Activated T-cell treated with anti-CD3 and anti-CD28 coated beads for 48 hours (primary cell): ENCODE measurements at places on chromosomes 11 and 22.

GRCh38 chr11:83827940-83828554 is 541.9 kb upstream of the CCDC90B start:
- no peak for DNase-seq

- DNase-seq, result no peak
Observed at GRCh38 chr11:25981998-25982397, 349.9 kb upstream of the ANO3 start.

GRCh38 chr22:39718921-39719475 is 148.4 kb downstream of the CACNA1I start:
- no peak for DNase-seq

DNA sequence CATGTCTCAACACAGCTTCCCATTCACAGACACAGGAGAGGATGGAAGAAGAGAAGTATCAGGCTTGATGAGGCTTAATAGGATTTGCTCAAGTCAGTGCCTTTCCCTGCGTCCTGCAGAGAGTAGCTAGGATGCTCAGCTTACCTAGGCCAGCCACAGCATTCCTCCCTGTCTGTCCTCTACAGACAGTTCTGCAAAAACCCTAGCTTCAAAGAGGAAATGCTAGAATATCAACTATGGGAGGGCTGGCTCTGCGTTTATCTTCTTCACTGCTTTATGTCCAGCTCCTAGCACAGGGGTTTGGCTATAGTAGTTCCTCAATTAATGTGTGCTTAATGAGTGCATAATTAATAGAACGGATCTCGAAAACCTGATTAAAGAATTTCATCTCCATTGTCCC is 16.4 kb downstream of the KCNJ5 start:
- no peak for DNase-seq

GRCh38 chr11:61918251-61918937 is 1.0 kb upstream of the RAB3IL1 start:
- DNase-seq, result no peak

- DNase-seq, result no peak
Observed at GRCh38 chr22:45752036-45752435, 80.4 kb downstream of the ATXN10 start.

DNA sequence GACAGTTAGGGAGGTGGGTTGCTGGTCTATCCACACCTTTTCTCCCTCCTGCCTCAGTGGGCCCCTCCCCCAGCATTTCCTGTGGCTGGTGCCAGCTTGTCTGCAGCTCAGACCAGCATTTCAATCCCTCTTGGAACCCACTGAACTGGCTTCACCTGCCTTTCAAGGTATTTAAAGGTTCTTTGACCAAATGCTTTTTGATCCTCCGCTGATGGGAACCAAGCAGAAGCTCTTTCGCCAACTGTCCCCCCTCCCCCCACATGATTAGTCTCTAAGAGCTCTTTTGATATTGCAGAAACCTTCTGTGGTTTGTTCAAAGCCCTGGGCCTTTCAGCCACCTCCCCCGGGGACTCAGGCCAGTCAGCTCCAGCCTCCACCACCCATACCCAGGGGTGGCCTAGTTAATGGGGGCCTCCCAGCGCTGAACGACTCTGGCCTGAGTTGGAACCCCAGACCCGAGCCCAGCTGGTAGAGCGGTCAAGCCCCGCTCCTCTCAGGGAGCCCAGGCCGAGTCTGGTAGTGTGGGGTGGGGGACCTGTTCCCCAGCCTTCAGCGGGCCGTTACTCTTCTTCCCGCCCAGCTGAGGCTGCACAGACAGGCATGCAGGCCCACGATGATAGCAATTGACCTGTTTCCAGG is 6.0 kb upstream of the SYT7 start:
- DNase-seq, result no peak

GRCh38 chr22:41676134-41676533 is 12.5 kb downstream of the SNU13 start:
- no peak for DNase-seq

GRCh38 chr22:28344918-28345703 is 334.5 kb downstream of the TTC28 start:
- DNase-seq, result no peak

GRCh38 chr11:14029440-14029839 is 66.9 kb downstream of the SPON1 start:
- DNase-seq, result no peak

DNA sequence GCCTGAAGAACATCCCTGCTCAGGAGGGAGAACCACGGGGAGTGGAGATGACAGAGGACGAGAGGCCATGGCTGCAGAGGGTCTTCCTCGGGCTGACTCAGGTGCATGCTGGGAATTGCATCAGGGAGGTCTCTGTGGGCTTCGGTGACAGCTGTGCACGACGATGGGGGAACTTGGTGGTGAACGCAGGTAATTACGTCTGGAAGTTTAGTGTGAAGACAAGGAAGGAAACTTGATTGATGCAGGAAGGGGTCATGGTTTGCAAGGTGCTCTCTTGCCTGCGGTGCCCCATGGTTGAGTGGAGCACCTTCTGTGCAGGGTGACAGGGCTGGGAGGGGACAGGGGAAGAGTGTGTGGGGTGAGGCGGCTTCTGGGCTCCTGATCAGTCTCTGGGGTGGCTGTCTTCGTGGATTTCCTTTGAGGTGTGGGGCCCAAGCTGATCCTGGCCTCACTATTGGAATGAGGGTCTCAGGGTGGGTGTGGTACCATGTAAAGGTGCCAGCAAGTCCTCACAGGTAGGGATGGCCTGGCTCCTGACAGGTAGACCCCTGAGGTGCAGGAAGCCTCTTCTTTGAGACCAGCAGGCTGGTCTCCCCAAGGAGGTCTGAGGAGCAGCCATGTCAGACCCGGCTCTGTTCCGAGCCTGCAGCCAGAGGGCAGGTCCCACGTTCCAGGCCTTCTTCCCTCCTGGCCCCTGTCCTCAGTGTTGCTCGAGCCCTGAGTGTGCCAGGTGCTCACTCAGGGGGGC is 1020.1 kb downstream of the TBC1D22A start:
- DNase-seq, result no peak

- DNase-seq, result no peak
Observed at GRCh38 chr11:35629511-35629910, 11.3 kb downstream of the FJX1 start.

DNA sequence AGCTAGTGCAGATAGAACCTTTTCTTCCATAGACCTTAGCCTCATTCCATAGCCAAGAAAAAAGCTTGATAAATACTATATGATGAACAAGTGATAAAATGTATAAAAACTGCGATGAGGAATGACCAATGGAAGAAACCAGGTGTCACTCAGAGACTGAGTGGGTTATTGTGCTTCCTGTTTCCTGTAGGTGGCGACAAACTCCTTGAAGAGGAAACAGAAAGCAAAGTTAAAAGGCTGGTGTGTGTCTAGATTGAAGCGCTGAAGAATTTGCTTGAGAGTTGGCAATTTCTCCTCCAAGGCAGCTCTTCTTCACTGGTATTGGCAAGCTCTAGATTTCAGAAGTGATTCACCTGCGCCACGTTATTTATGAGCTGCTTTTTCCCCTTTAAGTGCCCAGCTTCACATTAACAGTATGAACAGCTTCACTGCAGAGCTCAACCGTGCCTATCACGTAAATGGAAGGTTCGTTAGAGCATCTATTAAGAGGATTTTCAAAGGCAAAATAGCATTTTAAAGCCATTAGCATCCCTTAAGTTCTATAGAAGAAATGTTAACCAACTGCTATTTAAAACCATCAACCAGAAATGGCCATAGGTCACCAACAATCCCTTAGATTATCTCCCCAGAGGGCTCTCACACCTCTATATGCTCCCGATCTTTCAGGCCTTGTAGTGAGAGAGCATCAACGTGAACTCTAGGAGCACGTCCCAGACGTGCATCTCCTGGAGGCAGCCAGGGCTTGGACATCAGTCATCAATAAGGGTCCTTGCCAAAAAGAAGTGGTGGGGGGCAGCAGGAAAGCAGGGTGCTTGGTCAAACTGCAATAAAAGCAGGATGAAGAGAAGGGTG is 179.4 kb downstream of the CADM1 start:
- DNase-seq, result no peak

DNA sequence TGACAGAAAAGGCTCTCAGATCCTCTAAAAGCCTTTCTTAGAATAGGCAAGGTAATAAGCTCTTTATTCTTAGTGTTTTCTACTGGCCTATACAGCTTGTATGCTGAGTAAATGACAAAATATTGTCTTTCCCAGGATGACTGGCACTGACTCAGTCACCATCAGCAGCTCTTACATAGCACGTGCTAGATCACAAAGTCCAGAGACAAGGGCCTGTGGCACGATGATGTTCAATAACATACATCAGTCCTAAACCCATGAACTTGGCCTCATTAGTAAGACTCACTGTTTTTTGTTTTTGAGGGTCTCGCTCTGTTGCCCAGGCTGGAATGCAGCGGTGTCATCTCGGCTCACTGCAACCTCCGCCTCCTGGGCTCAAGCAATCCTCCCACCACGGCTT is 42.7 kb downstream of the CELF1 start:
- DNase-seq, result no peak

GRCh38 chr11:27319072-27319471 is 43.9 kb downstream of the CCDC34 start:
- no peak for DNase-seq

- DNase-seq, result no peak
Observed at GRCh38 chr22:30457981-30458380, 13.8 kb downstream of the SEC14L3 start.

GRCh38 chr11:102097186-102097585 is 13.1 kb upstream of the YAP1 start:
- no peak for DNase-seq

GRCh38 chr11:16792426-16792825 is 54.0 kb downstream of the C11orf58 start:
- DNase-seq, result no peak

- no peak for DNase-seq
Observed at GRCh38 chr11:32420937-32421901, 14.1 kb downstream of the WT1 start.

DNA sequence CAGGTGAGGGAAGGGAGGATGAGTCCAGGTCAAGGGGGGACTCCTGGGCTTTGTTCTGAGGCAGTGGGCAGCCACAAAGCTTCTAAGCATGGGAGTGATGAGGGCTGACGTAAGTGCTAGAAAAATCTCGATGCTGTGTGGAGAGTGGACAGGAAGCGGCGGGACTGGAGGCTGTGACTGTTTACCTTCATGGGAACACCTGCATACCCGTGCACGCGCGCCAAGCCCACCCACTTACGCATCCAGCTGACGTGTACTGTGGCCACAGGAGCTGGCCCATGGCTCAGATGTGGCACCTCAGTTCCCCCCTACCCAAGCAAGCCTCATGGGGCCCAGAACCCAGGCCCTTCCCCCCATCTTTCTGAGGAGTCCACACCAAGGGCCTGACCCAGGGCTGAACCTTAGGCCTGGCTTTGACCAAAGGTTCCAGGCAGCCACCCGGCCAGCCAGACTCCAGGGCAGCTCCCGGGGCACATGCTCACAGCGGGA is 14.0 kb downstream of the MYRF start:
- DNase-seq, result no peak

- DNase-seq, result no peak
Observed at GRCh38 chr22:50138988-50139387, 31.5 kb upstream of the PANX2 start.

GRCh38 chr11:119643212-119643875 is 85.7 kb downstream of the NECTIN1 start:
- DNase-seq, result no peak

- DNase-seq, result no peak
Observed at GRCh38 chr11:119380827-119381180, 686 bp downstream of the USP2 start.

GRCh38 chr11:134755535-134755934 is 343.5 kb upstream of the B3GAT1 start:
- DNase-seq, result no peak

GRCh38 chr11:109604481-109605400 is 182.8 kb downstream of the C11orf87 start:
- no peak for DNase-seq

DNA sequence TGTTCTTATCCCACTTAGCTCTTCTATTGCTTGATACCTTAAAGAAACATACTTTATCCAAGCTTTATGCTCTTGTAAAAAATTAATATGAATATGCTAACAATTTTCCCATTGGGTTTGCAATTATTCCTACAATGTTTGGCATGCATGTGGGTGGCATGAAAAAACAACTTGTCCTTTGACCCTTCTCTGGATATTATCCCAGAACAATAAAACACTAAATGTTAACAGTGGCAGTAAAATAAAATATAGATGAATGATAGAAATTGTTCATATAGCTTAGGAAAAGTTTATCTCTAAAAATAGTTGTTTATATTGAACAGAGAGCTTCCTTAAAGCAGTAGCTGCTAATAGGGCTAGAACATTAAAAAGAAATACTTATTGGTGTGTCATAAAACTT is 860.5 kb upstream of the LRRC4C start:
- DNase-seq, result no peak

- no peak for DNase-seq
Observed at GRCh38 chr22:22825213-22825593, 62.4 kb upstream of the IGLL5 start.

GRCh38 chr11:6269994-6270393 is 10.4 kb downstream of the CCKBR start:
- DNase-seq, result no peak

- no peak for DNase-seq
Observed at GRCh38 chr11:16825968-16826367, 87.5 kb downstream of the C11orf58 start.

DNA sequence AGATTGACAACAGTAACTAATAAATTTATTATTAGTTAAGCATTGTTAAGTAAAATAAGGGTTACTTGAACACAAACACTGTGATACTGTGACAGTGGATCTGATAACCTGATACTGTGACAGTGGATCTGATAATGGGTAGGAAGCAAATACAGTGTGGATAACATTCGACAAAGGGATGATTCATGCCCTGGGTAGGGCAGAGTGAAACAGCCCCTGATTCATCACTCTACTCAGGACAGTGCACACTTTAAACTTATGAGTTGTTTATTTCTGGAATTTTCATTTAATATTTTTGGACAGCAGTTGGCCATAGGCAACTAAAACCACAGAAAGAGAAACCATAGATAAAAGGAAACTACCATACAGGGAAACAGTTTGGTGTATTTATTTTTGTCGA is 60.8 kb upstream of the CTSC start:
- no peak for DNase-seq

- DNase-seq, result no peak
Observed at GRCh38 chr11:10540546-10540914, 457 bp downstream of the RNF141 start.

GRCh38 chr11:62516736-62517371 is 29.8 kb downstream of the AHNAK start:
- no peak for DNase-seq

DNA sequence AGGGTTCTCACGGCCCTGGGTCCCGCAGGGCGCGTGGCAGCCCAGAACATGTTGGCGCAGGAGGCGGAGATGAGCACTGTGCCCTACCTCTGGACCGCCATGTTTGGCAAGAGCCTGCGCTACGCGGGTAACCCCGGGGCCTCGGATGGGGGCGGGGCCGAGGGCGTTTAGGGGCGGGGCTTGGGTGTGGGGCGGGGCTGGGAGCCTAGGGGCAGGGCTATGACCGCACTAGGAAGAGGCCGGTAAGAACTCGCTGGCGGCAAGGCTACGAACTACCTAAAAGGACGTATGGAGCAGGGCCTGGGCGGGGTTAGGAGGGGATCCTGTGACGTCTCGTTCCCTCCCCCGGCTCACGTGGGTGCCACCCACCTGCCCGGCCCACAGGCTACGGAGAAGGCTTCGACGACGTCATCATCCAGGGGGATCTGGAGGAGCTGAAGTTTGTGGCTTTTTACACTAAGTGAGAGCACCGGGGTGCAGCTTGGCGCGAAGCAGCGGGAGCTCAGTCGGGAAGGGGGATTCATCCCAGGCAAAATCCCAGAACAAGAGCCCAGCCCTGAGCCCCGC is 2.8 kb upstream of the LZTR1 start:
- peak; percentile 60 for DNase-seq

GRCh38 chr22:48923165-48923865 is 904.4 kb downstream of the BRD1 start:
- no peak for DNase-seq
